Stimulated activated CD4-positive, alpha-beta T cell treated with anti-CD3 and anti-CD28 coated beads, TNF-alpha, amount 100 ng/mL, for 4 hours (primary cell): ENCODE measurements at places on chromosomes 3 and 15.

DNA sequence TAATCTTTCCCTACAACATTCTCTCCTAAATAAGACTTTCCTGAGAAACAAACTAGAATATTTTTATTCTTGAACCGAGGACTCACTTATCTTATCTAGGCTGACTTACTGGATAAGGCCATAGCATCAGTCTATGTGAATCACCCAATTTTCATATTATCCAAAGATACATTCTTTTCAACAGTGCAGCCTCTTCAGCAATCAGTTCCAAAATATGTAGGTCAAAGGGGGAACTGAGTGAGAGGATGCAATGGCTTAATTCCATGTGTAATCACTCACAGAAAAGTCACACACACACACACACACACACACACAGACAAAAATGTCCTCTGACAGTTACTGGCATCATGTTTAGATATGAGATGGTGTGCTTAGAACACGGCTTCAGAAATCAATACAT, 31.5 kb upstream of the MECOM start:
- no peak for DNase-seq

- DNase-seq, result no peak
These were observed 1.2 kb downstream of the LHFPL4 start for GRCh38 chr3:9552252-9552999.

- no peak for DNase-seq
These were observed 27.2 kb downstream of the BCL2A1 start for GRCh38 chr15:79943820-79944219.

DNA sequence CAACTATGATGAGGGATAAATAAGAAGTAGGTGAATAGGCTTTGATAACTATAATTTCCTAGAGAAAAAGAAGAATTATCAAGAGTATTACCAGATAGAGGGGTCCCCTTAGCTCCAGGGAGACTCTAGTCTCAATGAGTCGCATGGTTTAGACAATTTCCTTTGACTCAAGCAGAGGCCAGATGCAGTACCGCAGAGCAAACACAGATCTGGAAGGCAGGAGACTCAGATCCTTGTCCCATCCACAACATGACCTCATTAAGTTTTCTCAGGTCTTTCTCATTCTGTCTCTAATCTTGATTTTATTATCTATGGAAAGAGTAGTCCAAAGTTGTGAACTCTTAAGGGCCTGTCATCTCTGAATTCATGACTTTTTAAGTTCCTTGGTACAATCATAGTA, 987.9 kb downstream of the NTRK3 start:
- DNase-seq, result no peak

DNA sequence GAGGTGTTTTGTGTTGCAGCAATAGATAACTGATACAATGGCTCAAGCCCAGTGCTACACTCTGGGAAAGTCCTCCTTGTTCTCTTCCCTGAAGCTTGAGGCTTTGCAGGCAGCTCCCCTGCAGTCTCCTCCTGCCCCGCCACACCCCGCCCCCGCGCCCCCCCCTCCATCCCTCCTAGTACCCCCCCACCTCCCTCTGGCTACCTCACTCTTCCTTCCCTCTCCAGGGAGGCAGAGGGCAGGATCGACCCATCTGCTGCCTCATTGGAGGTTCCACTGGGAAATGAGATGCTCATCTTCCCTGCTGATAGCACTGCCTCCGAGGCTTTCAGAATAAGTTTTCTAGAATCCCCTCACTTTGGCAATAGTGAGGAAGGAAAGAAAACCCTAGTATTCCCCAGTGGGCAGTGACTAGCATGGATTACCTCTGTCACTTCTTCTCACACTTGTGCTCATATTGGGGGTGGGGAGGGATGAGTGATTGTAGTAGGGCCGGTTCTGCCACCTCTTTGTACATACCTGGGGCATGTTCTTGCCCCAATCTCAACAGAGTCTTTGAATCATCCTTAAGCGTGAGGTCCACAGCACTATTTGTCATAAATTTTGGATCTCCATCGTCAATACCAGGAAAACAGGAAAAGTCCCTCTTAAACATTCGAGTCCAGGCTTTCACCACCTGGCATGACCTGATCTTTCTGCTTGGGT, 16.3 kb upstream of the RAB7A start:
- no peak for DNase-seq

DNA sequence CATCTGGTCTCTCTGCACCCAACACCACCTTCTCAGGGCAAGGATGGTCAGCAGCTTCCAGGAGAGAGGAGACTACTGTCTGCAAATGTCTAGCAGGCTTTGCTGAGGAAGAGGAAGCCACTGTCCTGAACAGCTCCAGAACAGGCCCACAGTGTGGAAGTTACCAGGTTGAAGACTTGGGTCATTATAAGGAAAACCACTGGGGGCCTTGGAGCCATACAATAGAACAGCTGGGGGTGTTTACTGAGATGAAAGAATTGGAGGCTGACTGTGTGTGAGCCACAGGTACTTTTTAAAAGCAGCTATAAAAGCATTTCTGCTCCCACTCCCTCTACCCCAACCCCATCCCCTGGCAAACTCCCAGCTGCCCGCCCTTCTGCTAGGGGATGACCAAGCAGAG, 24.2 kb downstream of the SRGAP3 start:
- DNase-seq, result no peak

DNA sequence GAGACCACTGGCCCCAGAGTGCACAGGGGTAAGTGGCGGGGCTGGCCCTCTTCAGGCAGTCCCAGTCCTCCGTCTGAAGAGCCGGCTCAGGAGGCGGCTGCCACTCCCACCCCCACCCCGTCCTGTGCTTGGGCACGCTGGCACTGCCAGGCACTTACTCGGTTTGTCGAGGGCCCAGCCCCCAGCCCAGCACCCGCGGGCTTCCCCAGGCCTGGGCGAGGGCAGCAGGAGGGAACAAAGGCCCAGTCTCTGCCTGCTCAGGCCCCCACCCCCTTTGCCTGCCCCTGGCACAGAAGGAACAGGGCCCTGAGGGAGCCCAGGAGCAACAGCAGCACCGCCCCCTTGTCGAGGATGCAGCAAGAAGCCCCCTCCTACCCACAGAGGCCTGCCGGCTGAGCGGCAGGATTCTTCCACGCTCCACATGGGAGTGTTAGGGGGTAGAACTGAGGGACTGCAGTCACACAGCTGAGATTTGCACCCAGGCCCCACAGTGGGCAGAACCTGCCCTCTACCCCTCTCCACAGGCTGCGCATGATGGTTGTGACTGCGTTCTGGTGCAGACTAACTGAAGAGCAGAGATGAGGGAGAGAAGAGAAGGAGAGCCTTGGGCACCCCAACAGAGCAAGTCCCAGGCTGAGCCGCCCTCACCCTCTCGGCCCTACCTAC, 8.9 kb downstream of the DUSP7 start:
- DNase-seq, result no peak

DNA sequence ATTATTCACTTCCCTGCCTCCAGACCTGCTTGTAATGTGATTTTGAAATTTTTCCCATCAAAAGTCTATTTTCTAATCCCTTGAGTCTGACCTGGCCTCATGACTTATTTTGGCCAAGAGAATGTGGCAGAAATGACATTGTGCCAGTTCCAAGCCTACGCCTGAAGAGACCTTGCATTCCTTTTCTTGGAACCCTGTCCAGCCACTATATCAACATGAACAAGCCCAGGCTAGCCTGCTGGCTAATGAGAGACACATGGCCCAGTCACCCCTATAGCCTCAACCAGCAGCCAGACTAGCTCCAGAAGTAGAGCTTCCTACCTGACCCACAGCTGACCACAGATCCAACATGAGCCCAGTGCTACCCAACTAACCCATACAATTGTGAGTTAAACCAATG, 121.1 kb upstream of the ACP3 start:
- DNase-seq, result no peak

DNA sequence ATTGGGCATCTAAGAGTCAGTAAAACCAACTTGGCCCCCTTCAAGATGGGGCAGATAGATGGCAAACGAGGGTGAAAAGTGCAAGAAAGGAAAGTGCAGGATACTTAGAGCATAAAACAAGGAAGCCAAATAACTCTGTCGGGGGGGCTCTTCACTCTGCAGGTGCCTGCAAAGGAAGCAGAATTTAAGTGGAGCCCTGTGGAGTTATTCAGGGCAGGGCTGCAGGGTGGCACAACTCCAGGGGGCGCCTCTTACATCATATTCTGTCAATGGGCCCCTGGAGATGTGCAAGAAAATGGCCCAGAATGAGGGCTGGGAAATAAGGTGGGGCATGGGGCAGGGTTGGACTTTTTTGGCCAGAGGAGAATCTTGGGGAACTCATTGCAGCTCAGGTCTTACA, 69.7 kb downstream of the CD47 start:
- no peak for DNase-seq

- DNase-seq, result no peak
These were observed 29.2 kb downstream of the SH3BP5 start for GRCh38 chr3:15303216-15303615.

DNA sequence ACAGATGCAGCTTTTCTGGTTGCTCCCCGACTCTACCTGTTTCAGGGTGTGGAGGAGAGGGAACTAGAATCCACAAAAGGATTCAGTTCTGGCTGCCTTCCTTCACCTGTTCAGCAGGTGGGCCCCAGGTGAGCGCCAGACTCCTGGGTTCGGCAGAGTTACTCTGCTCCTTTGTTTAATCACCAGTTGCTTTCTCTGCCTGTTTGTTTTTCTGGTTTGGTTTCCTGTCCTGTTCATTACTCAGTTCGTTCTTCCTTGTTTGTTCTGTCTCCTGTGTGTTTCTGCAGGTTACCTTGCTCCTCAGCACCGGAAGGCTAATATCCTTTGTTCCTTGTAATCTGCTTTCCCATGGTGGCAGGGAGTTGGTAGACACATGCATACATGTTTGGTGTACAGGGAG, 508.5 kb upstream of the ATP11B start:
- no peak for DNase-seq

- no peak for DNase-seq
These were observed 88.9 kb downstream of the FEZF2 start for GRCh38 chr3:62284442-62284841.

- DNase-seq, result no peak
These were observed 134.7 kb downstream of the TPRA1 start for GRCh38 chr3:127455541-127456450.

- DNase-seq, result no peak
These were observed 26.6 kb downstream of the PLXNA1 start for GRCh38 chr3:127009531-127009930.

DNA sequence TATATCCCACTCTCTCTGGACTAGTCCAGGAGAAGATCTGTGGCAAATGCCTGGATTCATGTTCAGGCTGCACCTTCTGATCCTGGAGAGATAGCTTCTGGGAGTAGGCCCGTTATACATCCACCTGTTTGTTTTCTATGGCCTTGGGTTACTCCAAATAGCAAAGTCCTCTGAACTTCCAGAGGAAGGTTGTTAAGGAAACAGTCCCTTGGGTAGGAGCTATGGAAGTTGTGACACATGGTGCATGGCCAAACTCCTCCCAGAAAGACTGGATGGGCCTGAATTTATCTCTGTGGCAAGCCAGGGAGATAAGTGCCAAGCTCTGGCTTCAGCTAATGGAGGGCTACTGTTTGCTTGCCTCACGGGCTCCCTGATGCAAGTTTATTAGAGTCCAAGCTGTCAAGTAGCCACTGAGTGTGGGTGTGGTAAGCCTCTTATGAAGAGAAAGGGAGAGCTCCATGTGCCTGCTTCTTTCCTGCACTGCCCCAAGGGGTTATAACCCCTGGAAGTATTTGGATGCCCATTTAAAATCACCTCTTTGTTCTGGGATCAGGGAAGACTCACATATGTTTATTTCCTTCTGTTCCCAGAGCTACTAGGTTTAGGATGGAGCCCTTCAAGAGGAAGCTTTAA, 328.7 kb upstream of the ATP11B start:
- DNase-seq, result no peak

- no peak for DNase-seq
These were observed 42.9 kb downstream of the PCSK6 start for GRCh38 chr15:101446518-101447167.

DNA sequence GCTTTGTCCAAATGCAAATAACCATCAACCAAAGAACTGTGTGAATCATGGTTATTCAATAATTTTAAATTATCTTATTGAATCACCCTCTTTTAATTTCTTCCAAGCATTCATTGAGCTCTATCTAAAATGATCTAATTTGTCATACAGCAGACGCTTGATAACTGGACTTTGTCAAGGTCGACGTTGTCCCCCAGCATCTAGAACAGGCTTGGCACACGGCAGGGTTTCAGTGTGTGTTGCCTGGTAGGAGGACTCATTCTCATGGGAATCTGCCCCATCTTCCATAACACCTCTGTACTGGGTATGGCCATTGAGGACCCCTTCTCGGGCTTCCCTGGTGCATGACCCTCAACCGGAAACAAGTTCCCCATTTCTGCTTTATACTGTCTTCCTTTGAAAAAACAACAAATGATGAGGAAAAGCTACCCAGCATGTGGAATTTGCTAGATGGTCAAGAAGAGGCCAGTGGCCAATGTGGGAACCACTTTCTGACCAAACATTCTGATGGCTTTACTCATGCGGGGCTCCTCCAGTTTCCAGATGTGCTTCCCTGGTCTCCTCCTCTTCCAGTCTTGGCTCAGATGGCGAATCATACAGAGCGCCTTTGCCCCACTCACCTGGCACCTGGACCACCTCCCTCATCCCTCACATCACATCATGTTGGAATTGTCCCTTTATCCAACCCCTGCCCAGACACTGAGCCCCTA, 41.7 kb upstream of the SEC22A start:
- DNase-seq, result no peak
